Stimulated activated naive CD8-positive, alpha-beta T cell treated with anti-CD3 and anti-CD28 coated beads, Interleukin-15, Interleukin-2, amounts not matched to agents 100 U/mL and 50 U/mL, for 24 hours (primary cell): ENCODE measurements at places on chromosomes 13 and 19.

DNA sequence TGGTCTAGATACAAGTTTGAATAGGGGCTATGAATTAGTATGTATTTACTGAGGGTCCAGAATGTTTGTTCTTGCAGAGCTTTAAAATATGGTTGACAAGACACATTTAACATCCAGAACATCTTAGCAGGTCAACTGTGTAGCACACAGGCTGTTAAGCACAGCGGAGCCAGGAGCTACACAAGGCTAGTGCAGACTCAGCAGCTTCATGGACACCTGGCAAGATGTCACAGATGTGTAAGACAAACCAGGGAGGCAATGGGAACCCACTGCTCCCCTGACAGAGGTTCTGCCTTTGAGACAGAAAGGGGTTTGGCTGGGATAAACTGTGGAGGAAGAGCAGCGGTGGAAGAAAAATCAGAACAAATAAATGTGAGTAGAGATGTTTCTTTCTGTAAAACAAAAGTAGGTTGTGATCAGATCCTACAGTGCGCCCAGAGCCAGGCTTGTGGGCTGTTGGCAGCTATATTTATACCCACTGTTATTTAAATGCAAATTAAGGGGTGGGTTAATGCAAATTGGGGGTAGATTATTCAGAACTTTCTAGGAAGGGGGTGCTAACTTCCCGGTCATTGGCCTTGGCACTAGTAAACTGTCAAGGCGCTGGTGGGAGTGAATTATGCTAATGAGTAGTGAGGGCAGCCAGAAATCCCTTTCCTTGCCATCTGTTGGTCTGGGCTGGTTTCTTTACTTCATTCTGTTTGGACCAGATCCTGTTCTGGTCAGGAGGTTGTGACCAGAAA lies 33.0 kb downstream of the MIPEP start:
- no peak for DNase-seq

- no peak for DNase-seq
Measured at GRCh38 chr19:11345122-11345803, 805 bp downstream of the TMEM205 start.

DNA sequence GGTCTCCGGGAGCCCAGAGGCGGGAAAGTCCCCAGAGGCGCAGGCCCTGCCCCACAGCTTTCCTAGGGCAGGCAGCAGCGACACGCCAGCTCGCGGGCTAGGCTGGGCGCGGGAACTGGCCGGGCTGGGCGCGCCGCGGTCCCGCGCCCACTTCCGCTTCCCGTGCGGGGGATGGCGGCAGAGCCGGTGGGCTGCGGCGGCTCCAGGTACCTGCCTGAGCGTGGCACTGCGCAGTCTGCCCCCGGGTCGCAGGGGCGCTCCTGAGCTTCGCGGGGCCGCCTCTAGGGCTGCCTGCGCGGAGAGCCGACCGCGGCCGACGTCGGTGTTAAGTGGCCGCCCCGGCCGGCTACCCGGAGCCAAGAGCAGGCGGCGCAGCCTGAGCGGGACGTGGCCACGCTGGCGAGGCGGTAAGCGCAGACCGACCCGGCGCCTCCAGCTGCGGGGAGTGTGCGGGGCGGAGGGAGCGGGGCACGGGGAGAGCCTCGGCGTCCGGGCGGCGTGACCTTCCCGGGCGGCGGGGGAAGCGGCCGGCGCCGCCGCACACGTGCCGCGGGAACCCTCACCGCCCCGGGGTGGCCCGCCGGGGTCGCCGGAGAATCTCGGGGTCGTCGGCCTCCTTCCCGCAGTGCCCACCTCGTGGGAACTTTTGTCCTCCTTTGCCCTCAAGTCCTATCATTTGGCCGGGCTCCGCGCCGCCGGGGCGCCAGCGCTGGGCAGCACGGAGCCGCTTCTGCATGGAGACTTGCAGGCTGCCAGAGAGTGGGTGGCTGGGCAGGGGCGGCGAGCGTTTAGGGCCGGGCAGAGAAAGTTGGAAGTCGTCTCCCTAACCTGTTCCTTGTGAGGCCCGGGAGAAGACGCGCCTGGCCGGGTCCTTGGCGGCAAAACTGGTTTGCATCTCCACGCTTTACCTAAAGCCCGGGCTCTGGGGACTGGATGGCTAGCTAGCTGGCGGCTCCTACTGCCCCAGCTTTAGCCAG lies 31.4 kb upstream of the MPHOSPH8 start:
- peak; percentile 65 for DNase-seq

DNA sequence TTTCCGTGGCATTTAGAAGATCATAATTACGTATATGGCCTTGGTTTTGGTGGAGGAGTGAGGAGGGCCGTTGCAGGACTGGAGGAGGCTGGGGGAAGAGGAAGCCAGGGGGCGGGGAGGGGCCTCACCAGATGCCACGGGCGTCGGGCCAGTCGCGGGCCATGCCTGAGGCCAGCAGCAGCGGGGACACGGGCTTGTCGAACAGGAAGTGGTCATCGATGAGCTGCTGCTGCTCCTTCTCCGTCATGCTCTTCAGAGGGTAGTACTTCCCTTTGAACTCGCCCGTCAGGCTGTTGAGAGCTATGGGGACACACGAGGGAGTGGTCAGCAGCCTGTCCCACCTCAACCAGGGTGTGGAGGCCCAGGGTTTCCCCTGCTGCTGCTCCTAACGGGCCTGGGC lies 11.1 kb downstream of the CKM start:
- DNase-seq, result no peak

- DNase-seq, result no peak
Measured at GRCh38 chr13:85737952-85738351, 61.3 kb downstream of the SLITRK6 start.

DNA sequence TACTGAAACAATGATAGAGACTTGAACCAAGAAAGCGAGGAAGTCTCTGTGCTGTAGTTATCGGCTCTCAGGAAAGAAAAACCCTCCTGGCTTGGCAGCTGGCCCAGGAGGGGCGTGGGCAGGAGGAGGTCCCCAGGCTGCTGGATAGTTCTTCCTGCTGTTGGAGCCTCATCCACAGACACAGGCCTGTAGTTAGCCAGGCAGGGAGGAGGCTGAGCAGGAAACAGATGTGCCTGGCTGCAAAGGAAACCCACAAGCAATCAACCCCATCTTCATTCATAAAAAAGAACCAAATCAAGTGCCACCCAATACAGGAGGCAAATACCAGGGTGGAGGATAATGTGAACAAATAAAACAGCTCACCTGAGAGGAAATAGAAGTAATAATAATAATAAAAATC lies 86.2 kb downstream of the IRS2 start:
- DNase-seq, result no peak

- DNase-seq, result no peak
Measured at GRCh38 chr19:810077-810855, 11.5 kb downstream of the PLPPR3 start.

- no peak for DNase-seq
Measured at GRCh38 chr13:103815619-103816018, 749.4 kb upstream of the SLC10A2 start.

DNA sequence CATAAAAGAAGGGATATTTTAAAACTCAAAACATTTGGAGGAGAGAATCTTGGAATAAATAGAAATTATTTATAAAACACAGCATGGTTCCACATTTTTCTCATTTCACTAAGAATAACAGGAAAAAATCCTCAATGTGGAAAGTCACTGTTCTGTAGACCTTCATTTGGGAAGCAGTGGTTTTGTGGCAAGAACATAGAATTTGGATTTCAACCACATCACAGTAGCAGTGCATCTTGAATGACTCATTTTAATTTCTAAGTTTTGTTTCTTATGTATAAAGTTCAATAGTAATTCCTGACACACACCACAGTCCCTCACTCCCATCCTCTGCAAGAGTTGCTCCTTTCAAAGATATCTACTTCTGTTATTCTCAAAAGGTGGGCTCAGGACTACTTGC lies 264.0 kb downstream of the ENOX1 start:
- DNase-seq, result no peak

GRCh38 chr13:42769650-42770049 lies 11.7 kb upstream of the FAM216B start:
- DNase-seq, result no peak

DNA sequence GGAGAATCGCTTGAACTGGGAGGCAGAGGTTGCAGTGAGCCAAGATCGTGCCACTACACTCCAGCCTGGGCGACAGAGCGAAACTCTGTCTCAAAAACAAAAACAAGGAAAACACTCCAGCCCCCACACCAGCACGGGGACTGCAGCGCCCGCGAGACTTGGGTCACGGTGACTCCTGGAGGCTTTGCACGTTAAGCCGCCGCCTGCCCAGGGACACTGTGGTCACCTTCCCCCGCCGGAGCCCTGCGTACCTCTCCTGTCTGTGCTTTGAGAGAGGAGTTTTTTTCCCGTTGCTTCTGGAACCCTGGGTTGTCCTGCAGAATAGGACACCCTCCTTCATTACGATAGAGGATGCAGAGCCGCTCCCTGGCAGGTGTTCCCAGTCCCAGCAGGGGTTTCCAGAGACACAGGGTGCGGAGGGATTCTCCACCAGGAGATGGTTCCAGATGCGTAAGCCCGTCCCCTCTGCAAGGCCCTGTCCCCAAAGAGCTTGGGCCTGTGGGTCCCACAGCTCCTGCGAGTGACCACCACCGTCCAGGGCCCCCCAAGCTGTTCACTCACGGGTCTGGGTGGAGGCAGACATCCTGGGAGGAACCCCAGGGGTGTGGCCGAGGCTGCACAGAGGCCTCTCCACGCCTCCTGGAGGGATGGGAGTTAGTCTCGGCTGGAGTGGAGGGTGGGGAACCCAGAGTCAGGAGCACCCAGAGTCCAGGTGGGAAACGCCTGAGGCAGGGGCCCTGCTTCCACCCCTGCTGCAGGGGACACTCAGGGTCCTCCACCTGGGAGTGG lies 42.8 kb upstream of the NDUFS7 start:
- DNase-seq, result no peak

DNA sequence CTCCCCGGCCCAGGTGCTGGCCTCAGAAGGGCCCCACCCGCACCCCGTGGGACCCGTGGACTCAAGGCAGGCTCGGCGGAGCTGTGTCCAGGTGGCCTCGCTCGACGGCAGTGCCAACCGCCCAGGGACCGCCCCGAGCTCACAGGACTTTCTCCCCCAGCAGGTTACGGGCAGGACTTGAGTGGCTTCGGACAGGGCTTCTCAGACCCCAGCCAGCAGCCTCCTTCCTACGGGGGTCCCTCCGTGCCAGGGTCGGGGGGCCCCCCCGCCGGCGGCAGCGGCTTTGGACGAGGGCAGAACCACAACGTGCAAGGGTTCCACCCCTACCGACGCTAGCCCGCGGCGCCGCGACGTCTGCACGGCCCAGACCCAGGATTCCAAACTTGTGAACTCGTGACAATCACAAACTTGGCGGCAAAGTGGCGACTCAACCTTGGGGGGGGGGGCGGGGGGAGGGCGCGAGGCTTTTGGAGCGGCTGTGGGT lies 3.6 kb upstream of the RPS15 start:
- no peak for DNase-seq

DNA sequence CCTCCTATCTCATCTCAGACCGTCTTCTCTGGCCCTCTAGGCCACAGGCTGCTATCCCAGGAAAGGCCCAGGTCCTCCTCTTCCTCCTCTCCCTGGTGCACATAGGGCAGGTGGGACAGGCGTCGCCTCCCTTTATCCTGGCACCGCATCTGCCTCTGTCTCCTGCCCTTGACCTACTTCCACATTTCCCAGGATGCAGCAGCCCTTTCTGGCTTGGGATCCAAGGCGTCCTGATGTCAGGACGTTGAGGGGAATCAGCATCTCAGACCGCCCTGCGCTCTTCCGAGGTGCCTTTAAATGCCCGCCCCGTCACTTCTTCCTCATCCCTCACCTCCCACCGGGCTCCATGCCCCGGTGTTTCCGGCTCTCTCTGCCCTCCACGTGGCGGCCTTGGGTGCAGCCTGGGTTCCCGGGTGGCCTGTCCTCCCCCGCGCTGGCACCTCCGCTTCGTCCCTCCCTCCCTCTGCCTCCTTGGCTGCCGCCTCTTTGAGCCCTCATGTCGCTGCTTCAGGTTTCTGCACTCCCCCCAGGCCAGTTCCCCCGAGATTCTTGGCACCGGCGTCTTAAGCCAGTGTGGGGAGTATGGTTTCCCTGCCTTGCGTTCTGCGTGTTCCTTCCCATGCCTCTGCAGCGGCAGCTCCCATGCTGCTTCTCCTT lies 66.3 kb downstream of the KDM4B start:
- DNase-seq, result no peak

- no peak for DNase-seq
Measured at GRCh38 chr13:33022986-33023385, 6.8 kb downstream of the KL start.

DNA sequence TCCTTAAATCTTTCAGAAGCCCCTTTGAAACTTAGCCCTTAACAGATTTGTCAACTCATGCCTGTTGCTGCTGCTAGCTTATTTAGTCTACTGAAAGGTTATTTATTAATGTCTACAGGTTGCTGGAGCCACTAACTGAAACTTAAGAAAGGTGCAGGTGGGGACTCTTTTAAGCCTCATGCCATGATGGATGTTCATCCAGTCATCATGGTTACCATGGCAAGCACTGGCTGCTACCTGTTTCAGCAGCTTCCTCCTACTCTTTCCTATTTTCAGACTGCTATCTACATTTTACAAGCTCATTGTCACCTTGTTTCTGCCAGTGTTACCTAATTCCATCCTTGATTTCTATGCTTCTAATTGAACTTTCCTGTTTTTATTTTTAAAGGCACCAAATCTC lies 27.1 kb downstream of the DGKH start:
- no peak for DNase-seq

DNA sequence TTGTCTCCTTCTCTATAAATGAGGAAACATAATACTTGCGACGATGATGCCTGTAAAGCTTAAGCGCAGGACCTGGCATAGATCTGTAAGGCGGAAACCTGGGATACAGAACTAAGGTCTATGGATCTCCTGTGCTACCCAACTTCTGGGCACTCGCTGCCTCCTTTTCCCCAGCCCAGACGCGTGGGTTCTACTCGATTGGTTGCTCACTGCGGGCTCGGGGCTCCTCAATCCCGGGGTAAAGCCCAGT lies 615 bp upstream of the PSMC4 start:
- no peak for DNase-seq

DNA sequence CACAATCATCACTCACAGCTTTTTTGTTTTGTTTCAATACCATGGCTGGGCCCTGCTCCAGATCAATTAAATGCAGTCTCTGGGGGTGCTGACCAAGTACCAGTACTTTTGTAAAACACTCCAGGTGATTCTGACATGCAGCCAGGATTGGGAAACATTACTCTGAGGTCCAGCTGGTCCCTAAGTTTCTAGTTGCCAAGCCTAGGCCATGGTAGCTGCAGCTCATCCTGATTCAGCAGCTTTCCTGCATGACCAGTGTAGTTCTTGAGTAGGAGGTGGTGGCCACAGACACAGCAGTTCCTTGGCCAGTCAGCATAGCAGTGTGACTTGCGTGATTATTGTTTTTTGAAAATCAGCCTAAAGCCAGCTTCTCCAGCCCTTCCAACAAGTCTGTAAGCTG lies 859.1 kb downstream of the DIAPH3 start:
- DNase-seq, result no peak
